Stimulated activated CD4-positive, alpha-beta T cell treated with anti-CD3 and anti-CD28 coated beads, Interleukin-1b, Interleukin-23, amount 100 ng/mL, for 24 hours (primary cell): ENCODE measurements at places on chromosomes 7 and 10.

DNA sequence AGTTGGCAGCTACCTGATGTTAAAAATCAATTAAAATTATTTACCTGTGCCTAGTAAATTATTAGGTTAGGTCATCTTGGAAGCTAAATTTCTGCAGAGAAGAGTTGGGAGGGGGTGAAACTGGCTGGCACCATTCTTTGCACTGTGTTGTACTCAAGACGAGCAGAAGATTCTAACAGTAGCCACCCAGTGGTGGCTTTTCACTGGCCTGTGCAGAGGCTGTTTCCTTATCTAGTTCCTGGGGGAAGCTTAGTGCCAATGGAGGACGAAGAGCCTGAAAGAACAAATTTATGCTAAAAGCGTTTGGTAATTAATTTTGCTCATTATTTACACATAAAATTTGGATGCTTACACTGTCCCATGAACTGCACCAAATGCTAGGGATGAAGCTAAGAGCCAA, 595.3 kb downstream of the XPNPEP1 start:
- no peak for DNase-seq

DNA sequence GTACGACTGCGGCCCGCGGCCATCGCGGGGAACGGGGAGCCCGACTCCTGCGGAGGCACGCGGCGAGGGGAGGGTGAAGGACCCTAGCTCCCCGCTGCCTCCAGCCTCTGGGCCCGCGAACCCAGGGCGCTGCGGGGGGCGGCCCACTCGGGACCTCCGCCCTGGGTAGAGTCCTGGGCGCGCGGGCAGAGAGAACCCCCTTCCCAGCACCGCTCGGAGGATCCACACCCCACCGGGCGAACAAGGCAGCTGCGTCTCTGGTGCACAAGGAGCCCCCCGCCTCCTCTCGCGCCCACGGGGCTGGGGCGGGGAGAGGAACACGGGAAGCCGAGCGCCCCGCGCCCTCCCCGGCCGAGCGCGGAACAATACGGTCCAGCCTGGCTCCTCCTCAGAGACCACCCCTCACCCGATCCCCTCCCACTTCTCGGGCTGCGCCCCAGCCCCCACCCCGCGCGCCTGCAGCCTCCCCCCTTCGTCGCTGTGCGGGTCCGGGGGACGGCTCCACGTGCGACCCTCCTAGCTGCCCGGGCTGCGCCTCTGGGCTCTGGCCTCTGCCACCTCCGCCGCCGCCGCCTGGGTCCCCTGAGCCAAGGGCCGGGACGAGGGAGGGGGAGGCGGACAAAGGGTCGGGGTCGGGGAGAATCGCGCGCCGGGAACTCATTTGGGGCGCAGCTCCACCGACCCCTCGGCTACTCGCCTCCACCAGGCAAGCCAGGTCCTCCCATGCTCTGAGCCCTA, at the start of gene WDR86:
Gene WDR86, minus strand, starts transcription at position 372 of the 738 bp plus-strand sequence. CDS start 449 bp downstream, outside the sequence.
- DNase-seq: no peak

DNA sequence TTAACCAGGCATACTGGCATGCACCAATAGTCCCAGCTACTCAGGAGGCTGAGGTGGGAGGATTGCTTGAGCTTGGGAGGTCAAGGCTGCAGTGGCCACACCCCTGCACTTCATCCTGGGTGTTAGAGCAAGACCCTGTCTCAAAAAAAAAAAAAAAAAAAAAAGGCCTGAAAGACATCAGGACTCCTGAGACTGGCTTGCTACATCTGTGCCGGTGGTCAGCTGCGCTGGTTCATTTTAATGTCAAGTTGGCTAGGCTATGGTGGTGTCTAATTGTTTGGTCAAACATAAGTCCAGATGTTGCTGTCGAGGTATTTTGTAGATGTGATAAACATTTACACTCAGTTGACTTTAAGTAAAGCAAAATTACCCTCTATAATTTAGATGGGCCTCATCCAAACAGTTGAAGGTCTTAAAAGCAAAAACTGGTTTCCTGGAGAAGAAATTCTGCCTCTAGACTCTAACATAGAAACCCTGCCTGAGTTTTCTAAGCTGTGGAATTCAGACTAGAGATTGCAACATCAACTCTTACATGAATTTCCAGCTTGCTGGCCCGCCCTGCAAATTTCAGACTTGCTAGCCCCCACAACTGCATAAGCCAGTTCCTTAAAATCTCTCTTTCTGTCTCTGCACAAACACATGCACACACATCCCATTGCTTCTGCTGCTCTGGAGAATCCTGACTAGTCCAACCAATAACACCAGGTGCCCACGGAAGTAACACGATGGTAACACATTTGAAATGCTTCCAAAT, 18.2 kb downstream of the MYOF start:
- DNase-seq: no peak

GRCh38 chr7:140475747-140476333, 3.5 kb downstream of the MKRN1 start:
- peak; percentile 15 for DNase-seq

- no peak for DNase-seq
Observed at GRCh38 chr10:75179657-75180177, 30.9 kb upstream of the VDAC2 start.

GRCh38 chr7:154953006-154953684, 49.8 kb downstream of the PAXIP1 start:
- peak; percentile 36 for DNase-seq

DNA sequence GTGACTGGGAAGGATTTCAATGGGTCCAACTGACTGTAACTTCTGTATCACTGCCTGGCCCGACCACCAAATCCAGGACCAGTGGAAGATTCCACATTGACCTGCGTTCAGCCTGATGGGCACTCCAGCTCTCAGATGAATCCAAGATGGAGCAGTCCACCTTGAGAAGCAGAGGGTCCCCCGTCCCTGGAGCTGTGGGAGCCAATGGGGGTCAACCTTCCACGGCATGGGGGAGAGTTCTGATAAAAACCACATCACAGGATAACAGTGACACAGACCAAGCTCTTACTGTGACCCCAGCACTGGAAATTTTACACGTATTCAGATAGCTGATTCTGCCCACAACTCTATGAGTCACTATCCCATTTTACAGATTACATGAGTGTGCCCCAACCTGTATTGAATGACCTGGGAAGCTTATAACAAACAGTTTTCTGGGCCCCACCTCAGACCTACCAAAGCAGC, 11.2 kb downstream of the ZCCHC24 start:
- DNase-seq: no peak
